ENCODE measurements at places on chromosomes 3 and 15.

DNA sequence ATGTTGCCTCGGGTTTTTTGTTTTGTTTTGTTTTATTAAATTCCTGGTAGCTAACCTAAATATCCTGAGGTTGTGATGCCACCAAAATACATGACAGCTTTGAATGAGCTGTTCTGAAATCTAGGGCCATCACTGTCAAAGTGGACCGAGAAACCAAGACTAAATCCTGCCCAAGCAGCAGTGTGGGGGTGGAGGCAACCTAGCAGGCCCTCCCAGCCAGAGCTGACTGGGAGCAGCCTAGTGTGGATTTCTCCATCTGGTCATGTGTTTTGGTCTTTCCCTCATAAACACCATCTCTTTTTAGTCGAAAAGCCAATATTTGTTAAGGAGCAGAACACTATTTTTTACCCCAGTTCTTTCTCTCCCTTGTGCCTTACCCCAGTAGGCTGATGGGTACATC lies 52.2 kb downstream of the LARS2 start:
- no peaks in the 10 kb centered on the region for H3K4me1 ChIP-seq
- H3K36me3 ChIP-seq: no peaks in the 10 kb centered on the region
- no peak for DNase-seq
- H3K27me3 ChIP-seq: no peaks in the 10 kb centered on the region
- no peak overlapping the region for H3K4me3 ChIP-seq

DNA sequence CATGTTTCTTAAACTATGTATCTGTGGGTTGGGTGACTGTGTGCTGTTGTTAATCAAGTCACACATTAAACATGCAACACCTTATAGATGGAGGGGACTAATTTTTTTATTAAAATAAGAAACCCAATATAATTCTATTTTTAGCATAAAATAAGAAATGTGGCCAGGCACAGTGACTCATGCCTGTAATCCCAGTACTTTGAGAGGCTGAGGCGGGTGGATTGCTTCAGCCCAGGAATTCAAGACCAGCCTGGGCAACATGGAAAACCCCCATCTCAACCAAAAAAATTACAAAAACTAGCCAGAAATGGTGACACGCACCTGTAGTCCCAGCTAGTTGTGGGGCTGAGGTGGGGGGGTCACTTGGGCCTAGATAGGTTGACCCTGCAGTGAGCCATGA lies 1021.0 kb downstream of the EPHA3 start:
- H3K4me3 ChIP-seq: no peak overlapping the region
- no peak for DNase-seq
- H3K27me3 ChIP-seq: no peaks in the 10 kb centered on the region
- no peaks in the 10 kb centered on the region for H3K36me3 ChIP-seq

GRCh38 chr15:78676424-78677110 lies 35.6 kb upstream of the CHRNB4 start:
- no peaks in the 10 kb centered on the region for H3K27me3 ChIP-seq
- no peak overlapping the region for H3K4me3 ChIP-seq
- no peak for DNase-seq
- H3K4me1 ChIP-seq: no peaks in the 10 kb centered on the region
- no peaks in the 10 kb centered on the region for H3K36me3 ChIP-seq
- H3K27ac ChIP-seq: no peak overlapping the region

GRCh38 chr15:95249524-95249923 lies 1018.2 kb downstream of the MCTP2 start:
- no peak for DNase-seq
- no peaks in the 10 kb centered on the region for H3K36me3 ChIP-seq
- H3K4me1 ChIP-seq: no peaks in the 10 kb centered on the region
- H3K4me3 ChIP-seq: no peak overlapping the region
- H3K27me3 ChIP-seq: no peaks in the 10 kb centered on the region

DNA sequence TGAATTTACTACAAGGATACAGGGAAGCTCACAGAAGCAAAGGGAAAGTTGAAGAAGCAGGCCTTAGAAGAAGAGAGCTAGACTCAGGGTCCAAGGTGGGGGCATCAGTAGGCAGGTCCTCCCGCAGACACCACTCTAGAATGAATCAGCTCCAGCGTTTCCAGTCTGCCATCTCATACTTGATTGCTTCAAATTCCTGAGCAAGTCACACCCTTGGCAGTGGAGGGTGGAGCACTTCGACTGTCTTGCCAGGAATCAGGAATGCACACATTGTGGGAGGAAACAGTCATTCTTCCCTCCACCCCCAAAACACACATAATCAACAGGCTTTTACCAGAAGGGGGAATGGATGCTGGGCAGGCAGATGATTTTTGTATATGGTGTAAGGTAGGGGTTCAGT lies 78.5 kb downstream of the CHCHD6 start:
- H3K27ac ChIP-seq: no peak overlapping the region
- H3K36me3 ChIP-seq: no peaks in the 10 kb centered on the region
- no peaks in the 10 kb centered on the region for H3K27me3 ChIP-seq
- H3K4me1 ChIP-seq: peaks cover 4% of the 10 kb centered on the region

GRCh38 chr15:93141371-93141794 lies 52.4 kb upstream of the RGMA start:
- peaks cover 7% of the 10 kb centered on the region for H3K4me1 ChIP-seq
- H3K36me3 ChIP-seq: no peaks in the 10 kb centered on the region
- no peak overlapping the region for H3K4me3 ChIP-seq
- H3K27me3 ChIP-seq: no peaks in the 10 kb centered on the region
- H3K27ac ChIP-seq: no peak overlapping the region

DNA sequence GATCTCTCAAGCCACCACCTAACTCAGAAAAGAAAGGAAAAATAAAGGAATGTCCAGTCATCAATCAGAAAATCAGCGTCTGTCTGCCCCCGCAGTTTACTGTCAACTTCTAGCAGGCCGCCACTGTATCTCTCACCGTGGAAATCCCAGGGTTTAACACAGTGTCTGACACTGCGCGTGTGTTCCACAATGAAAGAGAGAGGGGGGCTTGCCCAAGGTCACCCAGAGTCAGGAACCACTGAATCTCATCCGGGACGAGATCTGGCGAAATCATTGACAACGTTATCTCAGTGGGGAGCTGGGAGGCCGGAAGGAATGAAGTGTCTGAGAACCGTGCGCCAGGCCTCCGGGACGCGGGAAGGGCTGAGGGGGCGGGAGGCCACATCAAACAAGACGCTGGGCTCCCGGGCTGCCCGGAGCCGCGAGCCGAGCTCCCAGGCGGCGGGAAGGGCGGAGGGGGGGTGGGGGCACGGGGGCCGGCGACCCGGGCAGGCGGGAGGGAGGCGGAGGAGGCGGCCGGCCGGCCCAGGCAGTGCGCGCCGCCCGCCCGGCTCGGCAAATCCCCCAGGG lies 2.2 kb upstream of the HES1 start:
- peak overlapping the region; percentile 67 for H3K4me3 ChIP-seq
- peak; percentile 56 for DNase-seq
- H3K4me1 ChIP-seq: peaks cover 58% of the 10 kb centered on the region
- H3K27ac ChIP-seq: peak overlapping the region; percentile 85

- H3K36me3 ChIP-seq: no peaks in the 10 kb centered on the region
- H3K4me3 ChIP-seq: no peak overlapping the region
- no peaks in the 10 kb centered on the region for H3K27me3 ChIP-seq
- no peak overlapping the region for H3K27ac ChIP-seq
Measured at GRCh38 chr15:48748535-48748934, 62.3 kb downstream of the CEP152 start.

- DNase-seq: no peak
- peak overlapping the region; percentile 98 for H3K27ac ChIP-seq
- H3K4me3 ChIP-seq: no peak overlapping the region
- peaks cover 37% of the 10 kb centered on the region for H3K4me1 ChIP-seq
- H3K36me3 ChIP-seq: no peaks in the 10 kb centered on the region
- no peaks in the 10 kb centered on the region for H3K27me3 ChIP-seq
Measured at GRCh38 chr15:99451484-99451883, 114.3 kb upstream of the MEF2A start.

GRCh38 chr15:37806808-37807207 lies 127.6 kb upstream of the TMCO5A start:
- no peak for DNase-seq
- no peak overlapping the region for H3K4me3 ChIP-seq
- no peaks in the 10 kb centered on the region for H3K4me1 ChIP-seq
- H3K27ac ChIP-seq: no peak overlapping the region
- no peaks in the 10 kb centered on the region for H3K36me3 ChIP-seq

DNA sequence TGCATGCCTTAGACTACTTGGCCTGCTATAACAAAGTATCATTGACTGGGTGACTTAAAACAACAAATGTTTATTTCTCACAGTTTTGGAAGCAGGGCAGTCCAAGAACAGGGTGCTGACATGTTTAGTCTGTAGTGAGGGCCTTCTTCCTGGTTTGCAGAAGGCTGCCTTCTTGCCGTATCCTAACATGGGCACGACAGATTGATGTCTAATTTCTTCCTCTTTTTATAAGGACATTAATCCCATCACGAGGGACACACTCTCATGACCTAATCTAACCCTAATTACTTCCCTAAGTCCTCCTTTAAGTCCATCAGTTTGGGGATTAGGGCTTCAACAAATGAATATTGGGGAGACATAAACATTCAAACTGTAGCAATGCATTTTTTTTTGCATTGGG lies 10.9 kb upstream of the GOLGA8B start:
- H3K27ac ChIP-seq: no peak overlapping the region
- H3K4me1 ChIP-seq: no peaks in the 10 kb centered on the region
- no peak overlapping the region for H3K4me3 ChIP-seq
- DNase-seq: no peak

DNA sequence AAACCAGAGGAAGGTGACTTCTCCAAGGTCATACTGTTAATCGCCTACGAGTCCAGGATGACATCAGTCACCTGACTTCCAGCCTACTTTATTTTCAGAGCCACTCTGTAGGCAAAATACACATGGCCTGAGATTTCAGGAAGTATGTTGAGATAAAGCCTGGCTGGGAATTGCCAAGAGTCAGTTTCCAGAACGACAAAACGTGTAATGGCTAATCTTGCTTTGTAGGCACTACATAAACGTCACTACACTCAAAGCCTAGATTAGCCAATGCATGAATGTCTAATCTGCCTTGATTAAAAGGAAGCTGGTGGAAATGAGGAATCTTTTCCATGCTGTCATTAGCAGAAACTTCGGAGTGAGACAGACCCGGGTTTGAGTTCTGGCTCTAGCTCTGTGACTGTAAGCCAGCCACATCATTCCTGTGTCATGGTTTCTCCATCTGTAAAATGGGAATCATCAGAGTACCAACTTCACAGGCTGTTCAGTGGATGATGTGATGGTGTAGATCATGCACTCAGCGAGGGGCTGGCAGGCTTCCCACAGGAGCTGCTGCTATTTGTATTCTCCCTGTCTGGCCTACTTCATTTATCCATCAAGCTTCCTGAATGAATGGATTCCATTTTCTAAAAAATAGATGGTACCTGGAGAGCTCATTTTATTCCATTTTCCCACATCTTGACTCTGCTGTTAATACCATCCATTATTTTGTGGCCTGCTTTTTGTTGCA lies 241.9 kb downstream of the XXYLT1 start:
- H3K4me1 ChIP-seq: no peaks in the 10 kb centered on the region
- H3K36me3 ChIP-seq: no peaks in the 10 kb centered on the region
- no peaks in the 10 kb centered on the region for H3K27me3 ChIP-seq

- H3K4me1 ChIP-seq: peaks cover 28% of the 10 kb centered on the region
- no peaks in the 10 kb centered on the region for H3K36me3 ChIP-seq
- no peak overlapping the region for H3K4me3 ChIP-seq
- H3K27me3 ChIP-seq: no peaks in the 10 kb centered on the region
- DNase-seq: no peak
- no peak overlapping the region for H3K27ac ChIP-seq
Measured at GRCh38 chr3:53150247-53151085, 10.5 kb upstream of the PRKCD start.
